Purkinje cell (primary cell): ENCODE measurements at places on chromosomes 11 and 22. TPM values are rescaled to one million over a fixed set of nuclear protein-coding genes. Genes with fewer than 3 reads are reported as not detected.

IFTAP gene
- polyA plus RNA-seq: 159 and 166 TPM in 2 replicates

OR4C11 gene
- not detected in 2 replicates for polyA plus RNA-seq

MYO7A gene
- not detected in 2 replicates for polyA plus RNA-seq

DYNC2H1 gene
- polyA plus RNA-seq: 16.5 and 19.0 TPM in 2 replicates

OR51B5 gene
- polyA plus RNA-seq: 0.54 TPM in 1 of 2 replicates, not detected in the other

OR6A2 gene
- polyA plus RNA-seq: not detected in 2 replicates

SPTBN2 gene
- polyA plus RNA-seq: 73.2 and 78.9 TPM in 2 replicates

TSGA10IP gene
- polyA plus RNA-seq: 0.73 TPM in 1 of 2 replicates, not detected in the other

POU2AF3 gene
- 0.65 and 1.1 TPM in 2 replicates for polyA plus RNA-seq

PGA3 gene
- polyA plus RNA-seq: not detected in 2 replicates

HTR3A gene
- not detected in 2 replicates for polyA plus RNA-seq

OR51I1 gene
- not detected in 2 replicates for polyA plus RNA-seq

PLAAT5 gene
- polyA plus RNA-seq: 0.73 TPM in 1 of 2 replicates, not detected in the other

CREB3L1 gene
- polyA plus RNA-seq: 3.0 TPM in 1 of 2 replicates, not detected in the other

TMEM258 gene
- polyA plus RNA-seq: 402 and 501 TPM in 2 replicates

ELFN2 gene
- polyA plus RNA-seq: 0.14 and 0.19 TPM in 2 replicates

OR6T1 gene
- polyA plus RNA-seq: not detected in 2 replicates

SYT7 gene
- polyA plus RNA-seq: 18.3 and 23.6 TPM in 2 replicates

PLAAT2 gene
- polyA plus RNA-seq: not detected in 2 replicates

OR52E4 gene
- polyA plus RNA-seq: not detected in 2 replicates
